ENCODE measurements at places on chromosomes 6 and 20.
A peak's percentile ranks its signal among the peaks of the same experiment; 100 is the strongest.

- DNase-seq = no peak
These were observed 44.9 kb downstream of the CPXM1 start for GRCh38 chr20:2755451-2756055.

- no peak for DNase-seq
These were observed 56.8 kb downstream of the PHACTR3 start for GRCh38 chr20:59661153-59661552.

DNA sequence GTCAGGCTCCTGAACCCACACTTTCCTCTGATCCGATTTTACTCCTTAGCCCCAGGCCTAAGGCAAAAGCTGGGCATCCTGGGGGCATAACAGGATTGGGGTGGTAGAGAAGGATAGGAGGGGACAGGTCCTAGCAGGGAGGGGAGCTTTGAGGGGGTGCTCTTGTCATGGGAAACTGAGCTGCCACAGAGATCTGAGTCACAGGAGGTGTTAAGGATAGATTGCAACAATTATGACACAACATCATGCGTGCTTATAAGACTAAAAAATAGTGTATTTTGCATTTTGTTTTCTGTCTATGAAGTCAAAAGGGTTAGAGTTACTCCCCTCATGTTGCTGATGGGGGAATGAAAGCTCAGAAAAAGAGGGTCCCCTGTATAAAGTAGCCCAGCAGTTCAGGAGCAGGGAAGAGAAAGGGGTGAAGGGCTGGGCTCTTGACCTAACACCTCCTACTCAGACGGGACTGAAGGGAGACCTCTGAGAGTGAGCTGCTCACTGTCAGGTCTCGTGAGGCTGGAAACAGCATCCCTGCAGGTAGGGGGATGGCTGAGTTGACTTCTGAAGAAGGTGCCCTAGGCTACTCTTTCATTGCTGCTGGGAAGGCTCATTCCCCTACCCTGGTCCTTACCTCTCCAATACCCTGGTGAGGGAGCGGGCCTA is 2.0 kb downstream of the GLP1R start:
- DNase-seq = no peak

- DNase-seq = no peak
These were observed 89.9 kb upstream of the SHLD1 start for GRCh38 chr20:5660346-5660745.

- no peak for DNase-seq
These were observed 106.8 kb upstream of the RIPOR2 start for GRCh38 chr6:25042536-25042935.

- DNase-seq = no peak
These were observed 36.9 kb downstream of the PANK2 start for GRCh38 chr20:3925899-3926638.

GRCh38 chr20:35514371-35514932 is 15.0 kb downstream of the C20orf173 start:
- no peak for DNase-seq

- no peak for DNase-seq
These were observed 10.9 kb upstream of the ERVFRD-1 start for GRCh38 chr6:11122380-11122779.

- no peak for DNase-seq
These were observed 21.6 kb downstream of the SPAG4 start for GRCh38 chr20:35637276-35637675.

DNA sequence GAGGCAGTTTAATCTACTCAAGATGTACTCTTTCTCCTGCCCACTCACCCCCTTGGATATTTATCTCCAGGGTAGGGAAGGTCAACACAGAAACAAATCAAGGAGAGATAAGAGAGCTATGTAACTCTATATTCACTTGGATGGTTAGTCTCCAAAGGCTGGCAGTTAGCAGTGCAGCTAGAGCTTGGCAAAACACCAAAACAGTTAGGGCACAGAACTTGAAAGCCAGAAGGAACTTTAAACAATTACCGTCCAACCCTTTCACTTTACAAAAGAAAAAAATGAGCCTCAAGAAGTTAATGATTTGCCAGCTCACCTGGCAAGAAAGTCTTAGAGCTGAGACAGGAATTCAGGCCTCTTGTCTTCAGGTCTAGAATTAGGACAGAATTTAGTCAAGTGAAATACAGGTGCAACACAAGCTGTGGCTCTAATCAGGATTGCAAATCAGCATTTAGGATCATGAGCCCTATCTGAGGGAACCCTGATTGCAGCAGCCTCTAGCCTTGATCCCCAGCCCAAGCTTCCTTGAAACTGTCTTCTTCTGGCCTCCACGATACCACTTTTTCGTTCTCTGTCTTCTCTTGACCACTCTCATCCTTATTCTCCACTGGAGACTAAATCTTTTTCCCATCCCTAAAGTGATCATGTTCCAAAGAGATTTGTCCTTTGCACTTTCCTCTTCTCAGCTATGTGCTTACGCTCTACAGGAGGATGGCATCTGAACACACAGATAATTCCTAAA is 14.9 kb downstream of the NEDD9 start:
- DNase-seq = no peak

- DNase-seq = peak; percentile 40
These were observed at the start of gene RCAN2 for GRCh38 chr6:46491201-46491627. RCAN2 (minus strand) TSS chr6:46491449.

DNA sequence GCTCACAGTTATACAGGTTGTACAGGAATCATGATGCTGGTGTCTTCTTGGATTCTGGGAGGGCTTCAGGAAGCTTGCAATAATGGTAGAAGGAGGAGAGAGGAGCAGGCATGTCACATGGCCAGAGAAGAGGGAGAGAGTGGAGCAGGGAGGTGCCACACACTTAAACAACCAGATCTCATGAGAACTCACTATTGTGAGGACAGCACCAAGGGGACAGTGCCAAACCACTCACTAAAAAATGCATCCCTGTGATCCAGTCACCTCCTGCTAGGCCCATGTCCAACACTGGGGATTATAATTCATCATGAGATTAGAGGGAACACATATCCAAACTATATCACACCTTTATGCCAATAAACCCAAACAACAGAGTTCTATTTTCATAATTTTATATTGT is 67.2 kb downstream of the TRDN start:
- DNase-seq = no peak

DNA sequence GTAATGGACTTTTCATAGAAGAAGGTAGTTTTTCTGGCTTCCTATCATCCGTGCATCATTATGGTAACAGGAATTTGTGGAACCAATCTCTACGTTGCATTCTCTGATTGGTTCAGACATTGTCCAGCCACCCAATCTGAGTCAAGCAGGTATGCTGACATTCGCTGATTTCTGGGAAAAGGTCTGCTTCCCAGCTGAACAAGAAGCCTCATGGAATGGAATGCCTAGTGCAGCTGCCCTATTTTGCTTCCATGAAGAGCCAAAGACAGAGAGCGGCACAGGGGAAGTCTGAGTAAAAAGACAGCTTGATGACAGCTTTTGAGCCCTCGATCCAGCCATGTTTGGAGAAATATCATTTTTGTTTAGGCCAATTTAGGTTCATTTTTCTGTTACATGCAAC is 38.5 kb upstream of the TXLNB start:
- peak; percentile 16 for DNase-seq

DNA sequence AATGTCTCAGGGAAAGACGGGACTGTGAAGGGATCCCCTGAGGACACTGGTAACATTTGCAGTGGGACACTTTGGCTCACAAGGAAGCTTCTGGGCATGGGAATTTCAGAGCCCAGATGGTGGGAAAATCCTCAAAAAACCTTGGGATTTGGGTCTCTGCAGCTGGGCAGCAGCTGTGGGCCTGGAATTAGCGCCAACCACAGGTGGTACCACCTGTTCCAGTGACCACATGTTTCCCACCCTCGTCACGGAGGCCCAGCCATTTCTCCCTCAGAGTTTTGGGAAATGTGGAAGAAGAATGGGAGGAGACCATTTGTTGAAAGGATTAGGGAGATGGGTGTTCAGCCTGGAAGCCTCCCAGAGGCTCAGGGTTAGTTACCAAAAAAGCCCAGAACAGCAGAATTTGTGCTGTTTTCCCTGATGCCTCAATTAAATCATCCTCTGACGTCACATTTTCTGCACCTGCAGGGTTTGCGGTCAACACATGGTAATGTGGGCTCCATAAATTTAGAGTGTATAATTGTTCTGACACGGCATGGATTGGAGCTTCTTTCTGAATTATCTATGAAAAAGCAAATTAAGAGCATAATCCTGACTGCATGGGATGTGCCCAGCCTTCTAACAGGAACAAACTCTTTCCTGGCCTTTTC is 34.4 kb downstream of the EDN3 start:
- DNase-seq = no peak

- no peak for DNase-seq
These were observed 48.3 kb downstream of the CARMIL1 start for GRCh38 chr6:25327432-25327831.

DNA sequence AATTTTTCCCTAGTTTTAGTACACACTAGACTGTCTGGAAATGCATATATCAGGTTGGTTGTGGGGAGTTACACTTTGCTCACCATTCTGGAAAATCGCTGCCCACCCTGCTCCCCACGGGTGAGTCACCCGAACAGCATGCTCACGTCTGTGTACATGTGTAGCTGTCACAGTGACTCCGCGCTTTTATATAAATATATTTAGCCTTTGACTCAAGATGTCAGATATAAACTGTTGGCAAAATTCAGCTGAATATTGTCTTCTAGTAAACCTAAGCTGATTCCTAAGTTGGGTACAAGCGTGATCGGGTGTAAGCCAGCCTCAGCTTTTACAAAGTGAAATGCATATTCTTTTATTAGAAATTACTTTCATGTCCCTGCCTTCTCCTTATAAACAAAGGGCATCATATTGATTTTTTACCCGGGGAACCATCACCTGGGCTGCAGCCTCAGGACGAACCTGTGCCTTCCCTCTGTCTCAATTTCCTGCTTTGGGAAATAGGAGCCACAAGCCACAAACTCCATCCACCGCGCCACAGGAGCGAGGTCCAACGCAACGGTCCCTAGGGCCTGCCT is 4.3 kb downstream of the SDCBP2 start:
- no peak for DNase-seq

- peak; percentile 46 for DNase-seq
These were observed 52.6 kb downstream of the COL19A1 start for GRCh38 chr6:69918813-69919475.

DNA sequence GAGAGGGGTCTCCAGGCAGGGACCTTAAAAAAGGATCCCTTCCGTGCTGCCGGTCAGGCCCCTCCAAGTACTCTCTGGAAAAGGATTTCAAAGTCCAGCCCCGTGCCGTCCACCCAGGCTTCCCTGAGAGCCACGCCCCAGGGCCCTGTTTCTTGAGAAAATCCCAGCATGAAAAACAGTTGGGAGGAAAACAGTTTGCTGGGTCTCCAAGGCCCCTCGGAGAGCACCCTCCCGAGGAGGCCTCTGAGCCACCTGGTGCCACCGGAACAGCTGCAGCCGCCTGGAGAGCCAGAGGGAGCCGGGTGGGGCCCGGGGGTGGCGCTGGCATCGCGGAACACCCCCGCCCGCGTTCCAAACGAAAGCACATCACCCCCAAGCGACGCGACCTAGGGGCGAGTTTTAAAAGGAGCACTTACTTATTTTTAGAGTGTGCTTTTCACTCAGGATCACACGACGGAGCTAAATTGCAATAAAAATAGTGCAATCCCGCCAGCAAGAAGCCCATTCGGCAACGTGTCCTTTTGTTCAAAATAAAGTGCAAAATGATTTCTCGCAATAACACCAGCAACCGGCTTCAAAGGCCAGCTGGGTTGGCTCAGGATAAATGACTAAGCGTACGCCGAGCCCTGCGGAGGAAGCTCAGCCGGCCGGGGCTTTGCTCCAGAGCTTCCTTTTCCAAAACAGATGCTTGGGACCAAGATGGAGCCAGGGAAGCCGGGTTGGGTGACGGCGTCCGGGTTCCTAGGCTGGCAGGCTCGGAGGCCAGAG is 64.2 kb downstream of the YTHDF1 start:
- no peak for DNase-seq

DNA sequence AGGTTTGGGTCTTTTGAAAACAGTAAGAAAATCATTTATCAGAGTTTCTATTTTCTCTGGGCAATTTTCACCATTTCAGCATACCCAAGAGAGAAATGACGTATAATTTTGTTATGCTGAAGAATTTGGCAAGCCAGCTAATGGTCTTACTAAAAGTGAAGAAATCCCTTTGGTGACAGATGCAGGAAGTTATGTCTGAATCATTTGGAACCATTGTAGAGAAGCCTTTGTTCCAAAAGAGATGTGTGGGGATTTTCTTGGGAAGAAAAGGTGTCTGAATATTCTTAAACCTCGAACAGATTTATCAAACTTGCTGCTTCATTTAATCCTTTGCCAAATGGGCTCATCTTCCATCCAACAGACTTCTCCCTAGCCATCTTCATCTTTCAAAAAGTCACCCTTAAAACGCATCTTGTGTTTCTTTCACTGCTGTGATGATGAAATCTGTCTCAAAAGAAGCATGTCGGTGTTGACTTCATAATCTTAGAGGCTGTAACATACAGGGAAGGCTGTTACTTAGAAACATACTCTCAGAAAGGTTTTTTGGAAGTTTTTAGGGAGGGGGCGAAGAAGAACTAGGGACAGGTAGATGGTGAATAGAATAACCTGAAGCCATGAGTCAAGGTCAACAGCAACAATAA is 39.5 kb downstream of the CITED2 start:
- no peak for DNase-seq

DNA sequence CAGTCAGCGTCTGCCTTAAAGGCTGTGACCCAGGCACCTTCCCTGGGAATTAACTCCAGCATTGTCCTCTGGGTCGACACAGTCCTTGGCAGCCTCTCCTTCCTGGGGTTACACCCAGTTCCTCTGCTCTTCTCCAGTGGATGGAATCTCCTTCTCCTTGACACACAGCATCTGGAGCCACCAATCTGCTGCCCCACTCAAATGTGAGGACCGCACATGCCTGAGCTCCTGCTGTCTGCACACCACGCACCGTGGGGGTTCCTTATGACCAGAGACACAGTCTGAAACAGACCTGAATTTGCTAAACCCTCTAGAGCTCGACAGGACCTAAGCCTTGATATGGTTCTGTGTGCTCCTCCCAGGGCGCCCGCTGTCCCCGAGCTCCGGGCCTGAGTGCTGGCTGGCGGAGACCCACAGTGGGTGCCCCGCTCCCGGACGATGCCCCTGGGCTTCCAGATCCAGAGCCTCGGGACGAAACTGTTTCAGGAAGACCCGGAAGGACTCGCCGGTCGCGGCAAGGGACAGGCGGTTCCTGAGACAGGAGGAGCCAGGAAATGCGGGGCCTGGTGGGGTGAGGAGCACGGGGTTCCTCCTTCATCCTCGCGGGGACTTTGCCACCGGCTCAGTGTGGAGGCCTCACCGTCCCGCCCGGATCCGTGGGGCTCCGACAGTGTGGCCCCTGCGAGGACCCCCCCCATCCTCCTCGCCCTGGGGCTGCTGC is 2.5 kb upstream of the RAET1G start:
- no peak for DNase-seq

- no peak for DNase-seq
These were observed 659 bp downstream of the SLC35F1 start for GRCh38 chr6:117907601-117908245.
